Stimulated activated CD8-positive, alpha-beta memory T cell treated with anti-CD3 and anti-CD28 coated beads, Interleukin-4, amount 100 ng/mL, for 1 hour (primary cell): ENCODE measurements at places on chromosomes 1 and 21.

GRCh38 chr1:147781056-147781471, 20.7 kb upstream of the GJA5 start:
- DNase-seq = no peak

- no peak for DNase-seq
Observed at GRCh38 chr1:97636941-97637340, 283.9 kb downstream of the DPYD start.

GRCh38 chr1:154520333-154520732, 18.1 kb upstream of the SHE start:
- DNase-seq = no peak

GRCh38 chr1:6491081-6491449, 402 bp downstream of the PLEKHG5 start:
- DNase-seq = no peak

GRCh38 chr1:240706150-240706935, 94.4 kb upstream of the GREM2 start:
- no peak for DNase-seq

- DNase-seq = no peak
Observed at GRCh38 chr1:55155522-55155921, 59.6 kb downstream of the USP24 start.

DNA sequence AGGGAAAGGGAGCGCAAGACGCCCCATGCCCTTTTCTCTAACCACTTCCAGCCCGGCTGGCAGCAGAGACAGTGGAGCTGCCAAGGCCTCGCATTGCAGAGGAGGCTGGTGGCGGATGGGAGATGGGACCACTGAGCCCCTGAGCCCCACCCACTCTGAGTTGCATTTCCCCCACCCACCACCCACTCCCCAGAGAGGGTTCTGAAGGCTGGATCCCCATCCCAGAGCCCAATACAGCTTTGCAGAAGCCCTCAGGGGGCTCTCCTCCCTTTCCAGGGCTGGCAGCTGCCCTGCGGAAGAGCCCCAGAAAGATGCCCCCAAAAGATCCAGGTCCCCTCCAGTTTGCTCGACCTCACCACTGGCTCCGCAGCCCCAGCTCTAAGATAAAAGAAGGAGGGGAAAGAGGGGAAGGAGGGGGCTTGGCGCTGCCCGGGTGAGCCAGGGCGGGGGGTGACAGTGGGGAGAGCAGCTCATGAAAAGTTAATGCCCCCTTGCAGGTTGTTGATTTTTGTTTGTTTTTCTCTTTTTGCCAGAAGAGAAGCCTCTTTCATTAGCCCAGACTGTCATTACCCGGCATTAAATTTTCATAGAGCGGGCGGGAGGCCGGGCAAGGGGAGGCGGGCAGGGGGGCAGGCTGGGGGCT, 38.4 kb upstream of the CASZ1 start:
- no peak for DNase-seq

- no peak for DNase-seq
Observed at GRCh38 chr1:84883286-84883685, 9.7 kb downstream of the LPAR3 start.

- DNase-seq = no peak
Observed at GRCh38 chr1:245007852-245008251, 143.5 kb upstream of the HNRNPU start.

GRCh38 chr1:116518400-116518799, 52.4 kb downstream of the CD58 start:
- no peak for DNase-seq

GRCh38 chr1:155226188-155226909, 17.9 kb downstream of the MTX1 start:
- peak; percentile 68 for DNase-seq

DNA sequence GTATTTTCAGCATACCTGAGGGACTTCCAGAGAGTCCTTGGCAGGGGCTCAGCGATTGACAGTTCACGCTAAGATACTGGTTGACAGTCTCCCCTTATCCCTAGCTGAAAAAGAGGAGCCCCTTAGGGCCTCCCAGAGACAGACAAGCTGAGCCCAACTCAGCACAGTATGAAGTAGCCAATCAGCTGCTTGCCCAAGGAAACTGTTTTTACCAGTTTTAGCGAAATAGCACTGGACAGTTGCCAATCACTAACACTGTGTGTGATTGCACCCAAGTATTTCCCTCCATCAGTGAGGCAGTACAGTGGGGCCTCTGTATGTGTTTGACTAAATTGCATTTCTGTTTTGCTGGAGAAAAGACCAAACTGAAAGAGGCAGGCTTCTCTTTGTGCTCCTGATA, 27.0 kb downstream of the KHDRBS1 start:
- no peak for DNase-seq

DNA sequence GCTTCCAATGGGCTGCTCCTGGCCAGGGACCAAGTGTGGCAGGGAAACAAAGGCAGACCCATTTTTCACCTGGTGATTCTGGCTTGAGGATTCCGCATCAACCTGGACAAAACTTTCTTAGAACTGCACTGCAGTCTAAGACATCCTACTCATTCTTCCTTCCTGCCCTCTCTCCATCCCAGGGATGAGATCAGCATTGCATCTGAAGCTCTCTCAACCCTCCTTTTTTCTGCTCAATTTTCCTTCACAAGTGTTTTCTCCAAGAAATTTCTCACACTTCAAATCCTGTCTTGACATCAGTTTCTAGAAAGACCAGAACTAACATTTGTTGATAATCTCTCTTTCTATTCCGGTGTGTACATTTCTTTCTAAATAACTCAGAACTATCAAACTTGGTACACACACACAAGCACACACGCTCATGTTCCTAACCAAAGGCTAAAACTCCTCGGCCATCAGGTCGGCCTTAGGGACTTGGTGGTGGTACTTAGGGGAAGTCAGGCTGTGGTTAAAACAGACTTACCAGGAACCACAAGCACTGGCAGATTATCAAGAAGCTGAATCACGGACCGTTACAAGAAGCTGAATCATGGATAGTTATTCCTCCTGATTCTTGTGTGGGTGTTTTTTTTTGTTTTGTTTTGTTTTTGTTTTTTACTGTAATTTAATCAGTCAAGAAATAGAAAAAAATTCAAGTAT, 21.0 kb upstream of the CXADR start:
- DNase-seq = no peak

DNA sequence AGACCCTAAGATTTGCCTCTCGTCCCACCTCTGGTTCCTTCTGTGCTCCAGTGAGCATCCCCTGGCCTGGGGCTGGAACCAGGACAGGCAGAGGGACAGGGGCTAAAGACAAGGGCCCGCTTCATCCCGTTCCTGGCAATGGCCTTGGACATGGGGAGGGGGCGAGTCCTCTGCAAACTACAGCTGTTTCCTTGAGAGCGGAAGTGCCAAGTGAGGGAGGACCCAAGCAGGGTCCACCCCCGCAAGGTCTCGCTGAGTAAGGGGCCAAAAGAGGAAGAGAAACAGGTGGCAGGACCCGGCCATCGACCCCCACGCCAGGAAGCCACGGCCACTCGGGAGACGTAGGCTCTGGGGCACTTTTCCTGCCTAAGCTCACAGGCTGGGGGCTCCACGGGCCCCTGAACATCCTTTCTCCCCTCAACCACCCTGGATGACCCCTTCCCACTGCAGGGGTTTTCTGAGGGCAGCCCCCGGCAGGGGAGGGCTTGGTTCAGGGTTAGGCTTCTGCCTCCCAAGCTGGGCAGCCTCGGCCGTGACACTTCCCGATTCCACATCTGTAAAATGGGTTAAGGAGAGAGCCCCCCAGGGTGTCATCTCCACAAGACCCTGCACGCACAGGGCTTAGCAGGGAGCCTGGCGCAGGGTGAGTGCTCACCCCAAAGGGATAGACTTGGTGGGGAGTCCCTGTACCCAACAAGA, 17.9 kb upstream of the PLEKHG5 start:
- DNase-seq = no peak

GRCh38 chr1:103460511-103460910, 65.0 kb upstream of the RNPC3 start:
- no peak for DNase-seq

DNA sequence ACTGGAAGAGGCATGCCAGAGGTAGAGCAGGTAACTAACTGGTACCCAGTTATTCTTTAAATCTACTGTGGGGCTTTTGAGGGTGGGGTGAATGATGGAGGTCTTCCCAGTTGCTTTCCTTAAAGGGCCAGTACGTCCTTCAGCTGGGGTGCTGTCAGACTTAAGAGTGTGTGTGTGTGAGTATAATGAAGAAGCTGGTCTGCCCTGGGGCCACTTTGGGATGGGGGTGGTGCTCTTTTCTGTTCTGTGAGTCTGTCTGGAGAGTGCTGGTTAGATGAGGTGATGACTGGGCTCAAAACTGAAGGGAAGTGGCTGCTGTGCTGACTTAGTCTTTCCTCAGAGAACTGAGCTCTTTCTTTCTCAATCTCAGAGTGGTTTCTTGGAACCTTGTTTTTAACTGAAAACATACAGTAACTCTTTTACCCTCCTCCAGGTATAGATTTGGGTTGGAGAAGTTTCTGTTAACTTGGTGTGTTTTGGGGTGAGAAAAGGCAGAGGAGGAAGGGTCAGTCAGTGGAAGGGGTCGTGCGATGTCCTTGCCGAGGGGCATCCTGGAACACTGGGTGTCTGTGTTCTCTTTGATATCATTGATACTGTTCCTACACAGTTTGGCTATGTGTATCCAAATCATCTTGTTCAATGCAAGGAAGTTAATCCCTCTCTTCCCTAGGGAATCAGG, 746 bp downstream of the MACF1 start:
- DNase-seq = no peak

DNA sequence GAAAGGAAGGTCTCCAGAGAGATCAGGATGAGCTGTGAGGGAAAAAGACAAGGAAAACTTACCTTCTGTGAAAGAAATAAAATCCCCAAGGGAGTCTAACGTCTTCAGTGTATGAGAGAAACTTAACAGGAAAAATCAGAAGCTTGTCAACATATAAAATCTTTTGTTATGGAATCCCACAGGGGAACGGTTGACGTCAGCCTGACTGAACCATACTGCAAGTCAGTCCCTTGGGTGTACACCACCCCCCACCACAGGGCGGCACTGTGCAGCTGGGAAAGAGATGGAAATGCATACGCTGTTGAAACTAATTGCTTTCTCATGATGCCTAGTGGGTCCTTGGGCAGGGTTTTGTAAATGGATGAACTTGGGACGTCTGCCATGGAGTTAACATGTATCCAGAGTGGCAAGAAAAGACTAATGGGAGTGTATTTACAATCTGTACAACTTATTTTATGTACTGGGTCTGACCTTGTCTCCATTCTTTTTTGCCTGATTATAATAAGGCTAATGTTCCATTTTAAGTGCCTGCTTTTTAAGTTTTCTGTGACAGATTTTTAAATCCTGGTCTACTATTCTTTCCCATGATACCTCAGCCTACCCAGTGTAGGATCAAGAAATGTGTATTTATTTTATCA, 22.7 kb downstream of the UTP25 start:
- no peak for DNase-seq

- DNase-seq = no peak
Observed at GRCh38 chr1:56715156-56715555, 70.0 kb downstream of the PRKAA2 start.

GRCh38 chr1:92458146-92458545, 28.6 kb downstream of the GFI1 start:
- DNase-seq = no peak

GRCh38 chr1:161720422-161720821, 922 bp upstream of the FCRLB start:
- no peak for DNase-seq

GRCh38 chr1:3924186-3924824, 24.2 kb upstream of the C1orf174 start:
- DNase-seq = no peak

- DNase-seq = no peak
Observed at GRCh38 chr1:221711063-221711577, 30.8 kb downstream of the DUSP10 start.

DNA sequence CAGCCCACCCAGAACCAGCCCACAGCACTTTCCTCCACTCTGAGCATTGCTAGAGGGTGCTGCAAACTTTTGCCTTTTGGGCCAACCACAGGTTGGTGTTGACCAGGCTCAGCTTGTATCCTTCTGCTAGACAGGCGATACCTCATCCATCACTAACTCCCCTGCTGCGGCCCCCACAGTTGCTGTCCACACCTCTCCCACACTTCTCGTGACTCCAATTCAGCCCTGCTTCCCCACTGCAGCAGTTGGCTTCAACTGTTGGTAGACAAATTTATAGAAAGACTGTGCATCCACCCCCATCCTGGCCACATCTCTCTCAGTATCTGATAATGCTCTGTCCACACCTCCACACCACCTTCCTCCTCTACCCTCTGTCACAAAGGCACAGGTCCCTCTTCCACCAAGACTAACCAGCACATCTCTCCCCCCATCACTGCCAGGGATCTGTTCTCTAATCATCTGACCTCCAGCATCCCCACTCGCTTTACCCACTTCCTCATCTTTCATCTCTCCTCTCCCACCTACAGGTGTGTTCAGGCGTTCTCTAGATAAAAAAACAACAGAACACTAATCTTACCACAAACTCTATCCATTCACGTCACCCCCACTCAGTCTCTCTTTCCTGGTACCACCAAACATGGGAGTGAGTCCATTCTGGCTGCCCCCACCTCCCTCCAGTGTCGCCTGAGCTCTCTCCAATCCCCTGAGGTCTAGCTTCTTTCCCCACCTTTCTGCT, 15.8 kb upstream of the SLC25A44 start:
- no peak for DNase-seq

DNA sequence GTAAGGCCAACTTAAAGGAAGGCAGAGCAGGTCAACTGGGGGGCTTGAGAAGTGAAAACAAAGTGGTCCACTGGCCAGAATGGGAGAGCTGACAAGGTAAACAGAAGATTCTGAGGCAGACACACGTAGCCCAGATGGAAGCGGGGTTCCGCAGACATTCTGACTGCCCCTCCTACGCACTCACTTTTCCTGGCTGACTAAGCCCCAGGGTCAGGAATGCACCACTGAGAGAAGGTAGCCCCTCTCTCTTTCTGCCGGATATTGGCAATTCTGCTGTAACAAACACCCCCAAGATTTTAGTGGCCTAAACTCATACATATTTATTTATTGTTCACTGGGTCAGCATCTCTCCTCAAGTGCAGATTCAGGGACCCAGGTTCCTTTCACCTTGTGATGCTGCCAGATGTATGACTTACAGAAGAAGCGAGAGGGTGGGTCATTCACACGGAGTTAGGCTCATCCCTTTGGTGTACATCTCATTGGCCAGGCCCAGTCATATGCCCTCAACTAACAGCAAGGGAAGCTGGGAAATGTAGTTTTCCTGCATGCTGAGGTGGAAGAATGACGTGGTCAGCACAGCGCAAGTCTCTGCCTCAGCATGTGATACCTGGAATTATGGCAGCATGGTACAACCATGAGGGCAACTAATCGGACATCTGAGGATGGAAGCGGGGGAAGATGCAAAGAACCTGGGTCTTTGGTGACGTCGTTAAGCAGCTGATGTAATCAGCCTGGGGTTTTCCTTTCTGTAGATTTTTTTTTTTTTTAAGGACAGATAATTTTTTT, 43.4 kb upstream of the MRPS6 start:
- no peak for DNase-seq
